ENCODE measurements at places on chromosomes 5 and 9.

DNA sequence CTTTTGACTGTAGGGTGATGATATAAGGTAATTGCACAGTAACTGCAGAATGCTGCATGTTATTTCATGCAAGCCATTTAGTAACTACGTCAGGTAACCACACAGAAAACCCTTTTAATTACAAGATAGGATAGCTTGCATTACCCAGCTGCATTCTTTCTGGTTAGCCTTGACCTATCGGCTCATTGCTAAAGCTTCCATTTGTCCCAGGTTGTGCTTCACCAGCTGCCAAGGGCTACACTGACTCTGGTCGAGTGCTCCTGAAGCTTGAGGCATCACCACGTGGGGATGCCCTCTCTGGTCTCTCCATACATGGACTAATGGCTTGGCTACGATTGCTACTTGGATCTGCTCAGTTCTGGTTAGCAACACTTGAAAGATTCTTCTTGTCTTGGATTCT is 81.1 kb upstream of the SLC12A2 start:
- no peak for DNase-seq

DNA sequence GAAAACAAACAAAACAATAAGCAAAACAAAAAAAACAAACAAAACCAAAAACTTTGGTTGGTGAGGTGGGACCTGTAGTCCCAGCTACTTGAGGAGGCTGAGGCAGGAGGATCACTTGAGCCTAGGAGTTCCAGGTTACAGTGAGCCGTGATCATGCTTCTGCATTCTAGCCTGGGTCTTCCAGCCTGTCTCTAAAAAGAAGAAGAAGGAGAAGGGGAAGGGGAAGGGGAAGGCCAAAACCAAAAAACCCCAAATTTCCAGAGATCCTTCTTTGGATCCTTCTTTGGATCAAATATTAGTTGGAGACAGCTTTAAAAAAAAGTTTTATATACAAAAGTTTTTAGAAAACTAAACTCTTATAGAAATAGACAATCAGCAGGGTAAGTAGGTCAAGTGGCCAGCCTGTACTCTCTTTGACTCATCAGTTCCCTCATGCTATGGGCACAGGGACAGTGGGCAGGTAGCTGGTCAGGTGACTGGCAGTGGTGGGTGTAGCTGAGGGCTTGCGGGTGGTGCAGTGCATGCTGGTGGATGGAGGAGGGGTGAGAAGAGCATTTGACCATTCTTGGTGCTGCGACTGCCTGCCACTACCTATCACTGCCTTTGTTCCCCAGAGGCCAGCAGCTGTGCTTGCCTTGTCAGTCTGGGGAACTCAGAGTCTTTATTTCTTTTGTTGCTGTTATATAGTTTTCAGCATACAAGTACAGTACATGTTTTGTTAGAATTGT is 12.6 kb downstream of the RCL1 start:
- DNase-seq = no peak

DNA sequence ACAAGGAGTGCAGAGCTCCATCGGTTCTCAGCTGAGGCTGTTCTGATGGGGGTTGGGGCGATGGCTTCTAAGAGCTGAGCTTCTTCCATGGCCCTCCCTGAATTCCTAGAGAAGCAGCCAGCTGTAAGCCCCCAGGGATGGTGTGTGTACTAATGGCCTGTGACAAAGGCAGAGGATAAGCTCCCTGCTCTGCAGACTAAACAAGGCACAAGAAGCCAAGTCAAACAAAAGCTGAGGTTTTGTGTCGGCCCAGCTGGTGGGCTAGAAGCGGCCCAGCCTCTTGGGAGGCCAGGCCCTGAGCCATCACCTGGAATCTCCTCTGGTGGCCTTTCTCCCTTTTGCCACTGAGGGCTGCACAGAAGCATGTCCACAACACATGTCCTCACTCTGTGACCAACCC is 75.0 kb upstream of the XPA start:
- no peak for DNase-seq

- no peak for DNase-seq
Measured at GRCh38 chr5:99386406-99387077, 457.7 kb upstream of the CHD1 start.

DNA sequence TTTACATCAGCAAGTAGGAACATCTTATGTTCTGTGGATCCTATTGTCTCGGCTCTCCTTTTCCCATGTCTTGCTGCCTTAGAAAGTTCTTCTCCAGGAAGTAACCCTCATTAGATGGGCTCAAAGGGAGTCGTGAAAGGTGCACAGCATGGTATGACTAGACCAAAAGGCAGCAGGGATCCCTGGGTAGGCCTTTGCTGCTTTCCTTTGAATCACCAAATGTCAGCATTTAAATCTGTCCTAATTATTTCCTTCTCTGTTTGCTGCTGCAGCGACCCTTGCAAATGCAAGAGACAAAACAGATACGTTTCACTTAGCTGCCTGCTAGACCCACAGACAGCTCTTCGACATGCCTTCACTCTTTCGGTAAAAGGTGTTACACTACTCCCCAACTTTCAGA is 218.4 kb downstream of the ACTL7B start:
- DNase-seq = no peak

GRCh38 chr5:14490309-14490711 is 91.3 kb upstream of the OTULINL start:
- no peak for DNase-seq

GRCh38 chr5:19986031-19986619 is 1.9 kb downstream of the CDH18 start:
- no peak for DNase-seq

- DNase-seq = no peak
Measured at GRCh38 chr9:69463497-69464068, 138.6 kb downstream of the ENTREP1 start.

DNA sequence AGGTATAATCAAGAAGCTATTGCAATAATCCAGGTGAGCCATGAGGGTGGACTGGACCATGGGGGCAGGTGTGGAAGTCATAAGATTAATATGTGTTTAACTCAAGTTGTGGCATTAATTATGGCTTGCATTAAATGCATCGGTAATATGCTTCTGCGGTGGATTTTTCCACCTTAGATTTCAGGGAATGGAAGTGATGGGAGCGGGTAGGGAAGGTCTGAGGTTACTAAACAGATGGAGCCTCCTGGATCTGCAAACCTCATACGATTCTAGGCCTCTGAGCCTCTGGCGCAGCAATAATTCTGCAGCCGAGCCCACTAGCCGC is 286 bp upstream of the ZNF483 start:
- DNase-seq = no peak

- no peak for DNase-seq
Measured at GRCh38 chr9:12230708-12231107, 462.5 kb upstream of the TYRP1 start.

DNA sequence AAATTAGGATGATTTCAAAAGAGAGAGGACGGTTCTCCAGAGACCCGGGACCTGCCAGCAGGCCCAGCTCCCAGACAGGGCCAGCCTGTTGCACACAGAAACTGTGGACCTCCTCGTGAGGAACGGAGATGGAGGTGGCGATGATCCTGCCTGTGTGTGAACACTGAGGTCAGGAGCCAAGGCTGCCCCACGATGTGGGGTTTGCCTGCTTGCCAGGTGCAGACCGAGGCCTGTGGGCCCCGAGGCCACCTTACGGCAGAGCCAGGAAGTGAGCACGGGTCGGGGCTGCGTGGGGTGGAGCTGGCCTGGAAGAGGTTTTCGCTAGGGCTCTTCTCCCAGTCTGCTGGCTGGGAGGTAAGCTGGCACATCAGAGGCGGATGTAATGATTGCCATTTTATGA is 4.3 kb downstream of the FAM163B start:
- DNase-seq = no peak

- DNase-seq = no peak
Measured at GRCh38 chr9:37293664-37294524, 128.6 kb upstream of the GRHPR start.

DNA sequence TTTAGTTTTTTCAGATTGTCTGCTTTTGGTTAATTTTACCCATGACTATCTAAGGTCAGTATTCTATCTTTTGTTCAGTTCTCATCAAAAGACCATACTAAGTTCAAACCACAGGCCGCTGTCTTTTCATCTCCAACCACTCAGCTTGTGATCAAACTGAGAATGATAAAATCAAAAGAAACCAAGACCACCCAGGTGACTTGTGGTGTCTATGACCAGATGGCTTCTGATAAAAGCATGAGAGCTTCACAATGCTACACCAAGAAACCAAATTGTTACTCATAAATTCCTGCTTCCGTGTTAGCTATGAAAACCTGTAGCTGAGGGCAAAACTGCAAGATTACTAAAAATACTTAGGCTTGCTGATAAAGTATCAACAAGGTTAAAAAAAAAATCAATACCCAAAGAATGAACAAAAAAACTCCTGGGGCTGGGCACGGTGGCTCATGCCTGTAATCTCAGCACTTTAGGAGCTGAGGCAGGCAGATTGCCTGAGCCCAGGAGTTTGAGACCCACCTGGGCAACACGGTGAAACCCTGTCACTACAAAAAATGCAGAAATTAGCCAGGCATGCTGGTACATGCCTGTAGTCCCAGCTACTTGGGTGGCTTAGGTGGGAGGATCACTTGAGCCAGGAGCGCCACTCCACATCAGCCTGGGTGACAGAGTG is 25.8 kb upstream of the GPX8 start:
- DNase-seq = no peak

GRCh38 chr5:22044229-22044628 is 808.9 kb downstream of the CDH12 start:
- no peak for DNase-seq

- DNase-seq = no peak
Measured at GRCh38 chr5:24621792-24622191, 23.0 kb downstream of the CDH10 start.

- DNase-seq = no peak
Measured at GRCh38 chr5:136190904-136191303, 2.1 kb downstream of the SMIM32 start.

DNA sequence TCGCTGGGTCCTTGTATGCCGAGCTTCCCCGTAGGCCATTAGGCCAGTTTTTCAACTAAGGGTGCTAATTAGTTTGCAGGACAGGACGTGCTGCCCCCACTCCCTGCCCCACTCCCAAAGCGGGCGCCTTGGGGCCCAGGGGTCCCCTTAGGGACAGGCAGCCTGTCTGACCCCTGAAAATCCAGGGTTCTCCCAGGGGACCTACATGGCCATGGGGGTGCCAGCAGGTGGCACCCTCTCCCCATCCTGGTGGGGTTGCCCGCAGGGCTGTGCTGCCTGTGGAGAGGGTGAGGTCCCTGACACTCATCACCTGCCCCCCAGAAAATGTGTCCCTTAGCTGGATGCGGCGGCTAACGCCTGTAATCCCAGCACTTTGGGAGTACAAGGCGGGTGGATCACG is 8.5 kb upstream of the CCDC187 start:
- no peak for DNase-seq

DNA sequence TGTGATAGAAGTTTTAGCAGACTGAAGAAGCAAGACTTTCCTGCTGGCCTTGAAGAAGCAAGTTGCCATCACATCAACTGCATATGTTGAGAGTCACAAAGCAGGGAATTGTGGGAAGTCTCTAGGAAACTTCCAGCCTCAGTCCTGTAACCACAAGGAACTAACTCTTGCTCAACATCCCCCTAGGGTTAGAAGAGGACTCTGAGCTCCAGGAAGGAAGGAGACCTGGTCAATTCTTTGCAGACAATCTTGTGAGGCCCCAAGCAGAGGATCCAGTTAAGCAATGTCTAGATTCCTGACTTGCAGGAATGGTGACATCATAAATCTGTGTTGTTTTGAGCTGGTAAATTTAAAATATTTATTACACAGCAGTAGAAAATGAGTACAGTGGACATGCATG is 18.6 kb upstream of the ZNF366 start:
- no peak for DNase-seq

DNA sequence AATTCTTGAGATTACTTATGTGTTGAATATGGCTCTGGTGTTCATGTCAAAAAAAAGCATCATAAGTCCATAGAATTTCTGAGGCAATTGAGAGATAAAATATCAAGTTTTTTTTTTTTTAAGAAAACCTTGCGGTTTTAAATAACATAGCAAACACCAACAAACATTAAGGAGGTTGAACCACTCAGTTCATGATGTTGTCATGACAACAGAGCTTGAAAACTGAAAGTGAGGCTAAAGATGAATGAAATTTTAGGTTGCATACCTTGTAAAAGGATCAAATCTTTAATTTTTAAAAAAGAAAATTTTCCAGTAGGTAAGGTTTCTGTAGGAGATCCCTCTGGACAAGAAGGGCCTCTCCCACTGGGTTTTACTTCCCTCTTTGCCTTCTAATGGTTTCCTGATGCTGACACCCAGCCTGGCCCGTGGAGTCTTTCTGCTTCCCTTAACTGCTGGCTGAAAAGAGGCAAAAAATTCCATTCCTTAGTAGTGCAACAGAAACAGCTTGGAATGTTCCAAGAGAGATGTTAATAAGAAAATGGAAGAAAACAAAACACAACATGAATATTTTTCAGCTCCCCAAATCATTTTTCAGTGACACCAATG is 60.0 kb upstream of the FER start:
- no peak for DNase-seq

- no peak for DNase-seq
Measured at GRCh38 chr9:126671381-126671831, 57.7 kb downstream of the LMX1B start.

GRCh38 chr9:131361202-131361833 is 32.6 kb upstream of the PRRC2B start:
- peak; percentile 58 for DNase-seq

- no peak for DNase-seq
Measured at GRCh38 chr5:109003928-109004327, 256.2 kb downstream of the FER start.

- DNase-seq = no peak
Measured at GRCh38 chr5:10652151-10652550, 88.3 kb downstream of the ANKRD33B start.

- DNase-seq = no peak
Measured at GRCh38 chr5:1447671-1448361, 2.6 kb upstream of the SLC6A3 start.

- no peak for DNase-seq
Measured at GRCh38 chr5:11212706-11213105, 451.7 kb upstream of the DAP start.

DNA sequence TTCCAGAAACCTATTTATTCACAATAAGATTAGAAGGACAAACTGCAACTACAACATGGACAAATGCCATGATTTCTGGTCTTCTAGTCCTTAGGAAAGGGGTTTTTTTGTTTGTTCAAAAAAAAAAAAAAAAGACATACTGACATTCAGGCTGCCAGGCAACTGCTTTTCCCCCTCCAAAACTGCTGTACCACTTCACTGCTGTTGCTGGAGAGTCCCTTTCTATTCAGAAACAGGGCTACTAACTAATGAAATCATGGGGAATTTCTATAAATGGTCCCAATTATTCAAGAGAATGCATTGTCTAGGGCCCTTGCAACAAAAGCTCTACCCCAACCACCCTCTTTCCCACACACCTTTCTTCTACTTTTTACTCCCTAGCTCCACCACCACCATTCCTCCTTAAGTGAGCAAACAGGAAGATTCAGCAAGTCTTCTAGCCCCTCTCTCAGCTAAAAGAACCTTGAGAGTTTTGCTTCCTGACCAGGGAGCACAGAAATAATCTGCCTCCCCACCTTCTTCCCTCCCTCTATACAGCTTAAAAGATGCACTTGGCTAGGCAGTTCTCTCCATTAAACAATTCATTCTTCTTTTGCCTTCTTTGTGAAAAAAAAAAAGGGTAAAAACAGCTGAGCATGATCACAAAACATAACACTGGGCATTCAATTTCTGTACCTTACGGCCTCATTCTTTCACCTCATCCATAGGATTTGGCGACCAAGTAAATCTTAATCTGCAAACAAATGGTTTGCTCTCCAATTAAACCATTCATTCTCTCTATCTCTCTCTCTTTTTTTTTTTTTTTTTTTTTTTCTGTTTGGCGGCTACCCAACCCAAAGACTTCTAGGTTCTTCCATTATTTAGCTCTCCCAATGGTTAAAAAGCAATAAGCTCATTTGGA is 13.8 kb downstream of the ZNF608 start:
- DNase-seq = no peak

GRCh38 chr5:5116956-5117355 is 23.2 kb upstream of the ADAMTS16 start:
- no peak for DNase-seq

Data from LoVo (cell line).